ENCODE measurements at places on chromosomes 6 and 20.

DNA sequence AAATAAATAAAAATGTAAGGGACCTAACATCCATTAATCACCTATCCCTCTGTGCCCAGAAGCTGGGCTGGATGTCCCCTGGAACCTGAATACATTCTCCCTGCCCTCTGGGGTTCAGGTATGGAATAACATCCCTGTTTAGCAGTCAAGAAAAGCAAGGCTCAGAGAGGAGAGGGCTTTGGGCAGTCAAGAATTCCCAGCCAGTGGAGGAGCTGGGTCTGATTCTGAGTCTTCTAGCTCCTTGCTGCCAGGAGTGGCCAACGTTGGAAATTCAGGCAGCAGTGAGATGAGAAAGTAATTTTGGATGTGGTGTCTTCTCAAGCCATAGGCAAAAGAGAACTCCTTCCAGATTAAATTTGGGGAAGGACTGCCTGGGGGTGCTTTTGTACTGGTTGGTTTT is 42.6 kb upstream of the ZNFX1 start:
- peak; percentile 39 for DNase-seq

DNA sequence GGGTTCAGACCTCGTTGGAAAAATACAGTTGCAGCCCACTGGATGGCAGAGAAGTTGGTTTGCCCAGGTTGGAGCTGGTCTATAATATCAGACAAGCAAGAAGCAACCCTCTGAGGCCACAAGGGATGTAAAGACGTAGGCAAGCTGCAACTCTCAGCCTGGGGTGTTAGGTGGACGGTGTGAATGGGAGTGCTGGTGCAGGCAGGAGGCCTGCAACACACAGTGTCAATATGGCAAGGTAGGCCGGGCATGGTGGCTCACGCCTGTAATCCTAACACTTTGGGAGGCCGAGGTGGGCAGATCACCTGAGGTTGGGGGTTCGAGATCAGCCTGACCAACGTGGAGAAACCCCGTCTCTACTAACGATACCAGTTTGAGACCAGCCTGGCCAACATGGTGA is 10.5 kb downstream of the VPS16 start:
- no peak for DNase-seq

- no peak for DNase-seq
Observed at GRCh38 chr6:53273370-53273769, 75.4 kb downstream of the ELOVL5 start.

DNA sequence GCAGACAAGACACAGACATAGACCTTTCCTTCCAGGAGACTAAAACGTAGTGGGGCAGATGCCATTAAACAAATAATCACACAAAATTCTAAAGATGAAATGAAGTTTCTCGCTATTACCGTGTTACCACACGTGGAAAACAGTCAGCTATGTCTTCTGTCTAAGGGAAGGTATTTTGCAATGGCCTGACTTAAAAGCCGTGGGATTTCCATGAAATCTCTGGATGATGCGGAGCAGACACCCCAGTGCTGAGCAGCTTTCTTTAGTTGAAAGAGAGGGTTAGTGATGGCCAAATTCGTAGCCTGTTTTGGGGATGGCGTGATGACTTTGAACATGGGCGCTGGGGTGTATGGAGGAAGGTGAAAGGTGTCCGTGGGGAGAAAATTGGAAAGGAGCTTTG is 281.8 kb downstream of the NRN1 start:
- no peak for DNase-seq

DNA sequence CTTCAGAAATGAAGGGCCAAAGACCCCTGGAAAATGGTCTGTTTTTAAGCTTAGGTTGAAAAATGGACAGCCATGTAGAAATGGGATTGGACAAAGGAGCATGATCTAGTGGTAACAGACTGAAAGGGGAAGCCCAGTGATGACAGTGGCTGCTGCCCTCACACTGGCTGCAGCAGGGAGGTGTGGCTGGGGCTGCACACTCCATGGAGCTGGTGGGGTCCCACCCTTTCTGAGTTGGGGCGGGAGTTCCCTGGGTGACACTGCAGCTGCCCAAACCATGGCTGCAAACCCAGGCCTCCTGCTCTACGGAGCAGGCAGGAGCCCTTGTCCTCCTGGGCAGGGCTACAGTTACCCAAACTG is 8.5 kb upstream of the PACSIN1 start:
- DNase-seq = no peak

GRCh38 chr6:106255306-106255705 is 70.3 kb downstream of the ATG5 start:
- peak; percentile 5 for DNase-seq

GRCh38 chr20:60192326-60192725 is 234.1 kb downstream of the CDH26 start:
- DNase-seq = peak; percentile 67
